ENCODE measurements at places on chromosomes 12 and 14.
A peak's percentile ranks its signal among the peaks of the same experiment; 100 is the strongest.

GRCh38 chr14:24280797-24281460 lies 9.5 kb upstream of the RABGGTA start:
- no peak for DNase-seq

DNA sequence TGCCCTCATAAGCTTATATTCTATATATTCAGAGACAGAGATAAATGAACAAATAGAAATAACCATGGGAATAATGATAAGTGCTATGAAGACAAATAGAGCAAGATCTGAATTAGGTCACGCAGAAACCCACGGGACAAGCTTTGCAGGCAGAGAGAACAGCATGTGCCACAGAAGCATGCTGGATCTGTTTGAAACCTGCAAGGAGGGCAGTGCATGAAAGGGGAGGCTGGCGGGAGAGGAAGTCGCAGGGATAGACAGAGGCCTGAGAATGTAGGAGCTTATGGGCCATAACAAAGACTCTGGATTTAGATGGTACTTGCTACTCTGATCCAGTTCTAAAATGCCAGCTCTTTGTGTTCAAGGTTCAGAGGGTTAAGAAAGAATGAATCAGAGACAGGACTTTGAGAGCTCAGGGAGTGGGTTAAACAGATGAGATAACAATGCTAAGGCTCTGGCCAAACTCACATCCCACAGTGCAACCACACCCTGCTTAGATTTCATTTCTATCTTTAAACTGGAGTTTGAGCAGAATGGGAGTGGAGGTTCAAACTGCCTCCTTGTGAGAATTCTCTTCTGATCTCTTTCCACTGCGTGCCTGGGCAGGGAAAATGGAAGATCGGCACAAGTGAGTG lies 49.2 kb upstream of the PPP1R12A start:
- DNase-seq, result no peak

DNA sequence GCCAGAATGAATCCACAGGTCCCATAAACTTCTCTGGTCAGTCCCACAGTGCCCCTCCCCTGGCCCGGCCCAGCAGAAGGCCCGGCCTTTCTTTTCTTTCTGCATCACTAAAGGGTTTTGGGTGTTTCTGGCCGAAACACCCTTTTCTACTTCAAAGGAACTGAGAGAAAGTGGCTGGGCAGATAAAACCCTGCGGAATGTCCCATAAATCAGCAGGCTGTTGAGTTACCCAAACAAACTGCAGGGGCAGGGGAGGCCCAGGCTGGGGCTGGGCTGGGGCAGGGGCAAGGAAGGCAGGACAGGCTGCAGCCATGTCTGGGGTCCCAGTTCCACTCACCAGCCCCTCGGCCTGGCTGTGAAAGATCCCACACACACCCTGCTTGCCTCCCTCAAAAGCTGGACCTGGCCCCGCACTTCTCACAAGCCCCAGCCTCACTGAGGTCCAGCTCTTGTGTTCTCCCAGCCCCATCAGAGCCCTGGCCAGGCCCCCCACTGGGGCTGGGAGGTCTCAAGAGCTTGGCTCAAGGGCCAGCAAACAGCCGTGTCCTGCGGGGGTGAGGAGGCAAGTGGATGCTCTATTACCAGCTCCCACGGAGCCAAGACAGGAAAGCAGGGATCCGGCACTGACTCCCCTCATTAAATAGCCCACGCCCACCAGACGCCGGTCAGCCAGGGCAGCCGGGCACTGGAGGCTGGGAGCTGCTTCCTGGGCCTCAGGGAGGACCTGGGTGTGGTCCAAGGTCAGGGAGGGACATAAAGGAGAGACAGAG lies 41.9 kb downstream of the CCNK start:
- DNase-seq, result peak; percentile 72

DNA sequence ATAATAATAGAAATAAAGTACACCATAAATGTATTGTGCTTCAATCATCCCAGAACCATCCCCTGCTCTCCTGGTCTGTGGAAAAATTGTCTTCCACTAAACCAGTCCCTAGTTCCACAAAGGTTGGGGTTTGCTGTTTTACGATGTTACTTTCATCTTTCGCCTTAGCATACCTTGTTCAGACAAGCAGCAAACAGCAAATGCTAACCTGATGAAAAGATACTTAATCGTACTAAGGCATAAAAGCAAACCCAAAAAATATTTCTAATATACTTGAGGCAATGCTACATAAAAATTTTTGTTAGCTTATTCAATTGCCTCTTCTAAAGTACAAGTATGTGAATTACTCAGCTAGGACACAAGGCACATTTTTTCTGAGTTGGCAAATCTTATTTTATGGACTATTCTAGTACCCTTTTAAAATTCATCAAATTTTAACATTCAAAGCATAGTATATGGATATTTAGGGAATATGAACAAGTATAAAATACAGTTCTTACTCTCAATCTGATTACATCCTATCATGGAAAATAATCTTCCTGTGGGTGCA lies 97.1 kb upstream of the PLEKHG7 start:
- DNase-seq, result no peak

DNA sequence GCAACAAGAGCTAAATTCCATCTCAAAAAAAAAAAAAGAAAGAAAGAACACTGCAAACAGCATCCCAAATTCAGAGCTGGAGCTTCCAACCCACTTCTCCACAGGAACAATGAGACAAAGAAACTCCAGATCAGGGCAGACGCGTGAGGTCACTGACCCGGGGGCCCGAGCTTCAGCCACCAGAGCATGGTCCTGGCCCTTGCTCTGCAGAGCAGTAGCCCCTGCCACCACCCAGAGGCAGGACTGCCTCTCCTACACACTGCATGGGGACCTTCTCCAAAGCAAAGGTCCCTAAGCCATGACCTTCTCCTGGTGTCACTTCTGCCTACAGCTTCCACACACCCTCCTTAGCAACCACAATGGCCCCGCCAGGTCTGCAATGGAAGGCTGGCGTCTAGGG lies 53.1 kb downstream of the CCNK start:
- no peak for DNase-seq

Measured in NT2/D1 (cell line).